ENCODE measurements at places on chromosomes 1 and 21.

DNA sequence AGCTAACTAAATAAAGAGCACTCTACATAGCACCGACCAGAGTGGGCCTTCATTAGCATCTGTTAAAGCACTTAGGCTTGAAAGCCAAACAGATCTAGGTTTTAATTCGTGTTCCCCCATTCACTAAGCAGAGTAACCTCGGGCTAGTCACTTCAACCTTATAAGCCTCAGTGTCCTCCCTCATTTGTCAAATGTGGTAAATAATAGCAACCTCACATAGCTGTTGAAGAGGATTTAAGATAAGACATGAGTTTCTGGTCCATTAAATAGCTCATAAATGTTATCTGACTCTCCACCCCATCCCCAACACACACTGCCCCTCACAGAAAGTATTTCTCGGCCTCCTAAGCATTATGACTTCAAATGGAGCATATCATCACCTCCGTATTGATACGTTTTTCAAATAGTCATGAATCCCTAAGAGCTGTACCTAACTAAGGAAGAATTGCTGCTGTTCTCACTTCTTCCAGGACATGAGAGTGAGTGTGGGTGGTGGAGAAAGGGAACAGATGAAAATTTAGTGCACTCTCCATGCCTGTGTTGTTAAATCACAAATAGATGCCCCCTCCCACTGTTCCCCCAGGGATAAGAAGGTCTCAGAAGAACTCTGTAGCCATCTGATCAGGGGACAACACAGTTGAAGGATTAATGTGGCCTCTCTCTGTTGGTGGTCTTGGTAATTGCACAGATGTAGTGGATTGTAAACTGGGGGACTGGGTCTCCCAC is 47.6 kb downstream of the PLPP3 start:
- no peak for DNase-seq

DNA sequence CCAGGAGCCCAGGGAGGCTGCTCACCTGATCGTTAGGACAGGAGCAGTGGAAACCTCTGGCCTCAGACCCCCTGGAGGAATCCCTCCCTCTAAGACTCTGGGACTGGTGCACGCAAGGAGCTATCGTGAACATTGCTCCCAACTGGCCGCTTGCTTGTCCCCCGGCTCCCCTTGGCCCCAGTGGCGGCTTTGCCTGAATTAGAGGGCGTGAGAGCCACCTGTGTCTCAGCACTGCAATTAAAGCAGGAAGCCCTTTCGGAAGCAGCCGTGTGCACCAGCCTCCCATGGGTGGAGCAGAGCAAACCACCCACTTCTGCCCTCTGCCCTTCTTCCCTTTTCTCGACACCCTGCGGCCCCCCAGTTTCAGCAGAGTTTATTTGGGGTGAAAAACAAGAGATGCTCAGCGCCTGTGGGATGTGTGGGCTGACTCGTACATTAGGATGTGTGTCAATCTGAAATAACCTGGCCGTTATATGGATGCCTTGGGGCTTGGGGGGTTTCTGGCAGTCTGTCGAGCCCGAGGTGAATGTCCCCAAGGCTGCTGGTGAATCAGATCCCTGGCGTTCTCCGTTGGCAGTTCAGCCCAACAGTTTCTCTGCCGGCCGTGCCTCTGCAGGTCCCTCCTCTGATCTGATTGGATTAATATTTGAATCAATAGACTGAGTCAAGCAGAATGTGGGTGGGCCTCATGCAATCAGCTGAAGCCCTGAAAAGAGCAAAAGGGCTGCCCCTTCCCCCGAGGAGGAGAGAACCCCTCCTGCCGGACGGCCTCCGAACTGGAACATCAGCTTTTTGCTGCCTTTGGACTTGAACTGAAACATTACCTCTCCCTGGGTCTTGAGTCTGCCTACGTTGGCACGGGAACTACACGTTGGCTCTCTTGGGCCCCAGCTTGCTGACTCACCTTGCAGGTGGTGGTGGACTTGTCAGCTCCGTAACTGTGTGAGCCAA is 7.3 kb upstream of the UMODL1 start:
- DNase-seq = no peak

GRCh38 chr1:7960165-7960564 is 1.3 kb upstream of the PARK7 start:
- no peak for DNase-seq

GRCh38 chr1:164587617-164588501 is 28.9 kb downstream of the PBX1 start:
- DNase-seq = no peak

GRCh38 chr21:46557919-46558392 is 46.9 kb downstream of the S100B start:
- no peak for DNase-seq

DNA sequence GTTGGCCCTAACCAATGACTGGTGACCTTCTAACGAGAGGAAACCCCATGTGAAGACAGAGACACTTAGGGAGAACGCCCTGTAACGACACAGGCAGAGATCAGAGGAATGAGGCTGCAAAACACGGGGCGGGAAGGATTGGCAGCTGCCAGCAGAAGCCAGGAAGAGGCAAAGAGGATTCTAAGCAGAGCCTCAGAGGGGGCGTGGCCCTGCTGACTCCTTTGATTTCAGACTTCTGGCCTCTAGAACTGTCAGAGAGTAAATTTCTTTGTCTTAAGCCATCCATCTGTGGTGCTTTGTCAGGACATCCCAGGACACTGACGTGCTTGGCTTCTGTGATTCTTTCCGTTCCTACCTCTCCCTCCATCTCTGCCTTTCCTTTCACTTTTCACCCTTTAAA is 79.3 kb downstream of the SH3BGR start:
- DNase-seq = no peak
